Right lobe of liver (tissue), 6 donors: ENCODE measurements at places on chromosomes 1 and 21. TPM values are rescaled to one million over a fixed set of nuclear protein-coding genes. Genes with fewer than 3 reads are reported as not detected.

Gene CRYAA
- total RNA-seq = 0.81 TPM

DNA sequence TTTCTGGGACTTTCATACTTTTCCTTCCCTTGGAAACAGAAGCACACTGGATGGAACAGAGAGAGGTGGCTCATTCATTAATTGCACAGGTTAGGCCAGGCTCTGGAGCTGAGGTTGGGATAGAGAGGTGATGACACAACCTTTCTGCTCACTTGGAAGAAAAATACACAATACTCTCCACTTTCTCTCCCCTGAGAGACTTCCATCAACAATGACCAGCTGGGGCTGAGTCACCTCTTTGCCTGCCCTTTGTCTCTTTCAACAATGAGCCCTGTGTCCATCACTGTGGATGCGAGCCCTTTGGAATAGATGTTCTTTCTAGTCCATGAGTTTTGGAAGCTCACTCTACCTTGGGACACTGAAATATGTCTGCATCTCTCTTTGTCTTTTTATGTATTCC lies 43.1 kb downstream of the ATP2B4 start:
- no peak for DNase-seq

DNA sequence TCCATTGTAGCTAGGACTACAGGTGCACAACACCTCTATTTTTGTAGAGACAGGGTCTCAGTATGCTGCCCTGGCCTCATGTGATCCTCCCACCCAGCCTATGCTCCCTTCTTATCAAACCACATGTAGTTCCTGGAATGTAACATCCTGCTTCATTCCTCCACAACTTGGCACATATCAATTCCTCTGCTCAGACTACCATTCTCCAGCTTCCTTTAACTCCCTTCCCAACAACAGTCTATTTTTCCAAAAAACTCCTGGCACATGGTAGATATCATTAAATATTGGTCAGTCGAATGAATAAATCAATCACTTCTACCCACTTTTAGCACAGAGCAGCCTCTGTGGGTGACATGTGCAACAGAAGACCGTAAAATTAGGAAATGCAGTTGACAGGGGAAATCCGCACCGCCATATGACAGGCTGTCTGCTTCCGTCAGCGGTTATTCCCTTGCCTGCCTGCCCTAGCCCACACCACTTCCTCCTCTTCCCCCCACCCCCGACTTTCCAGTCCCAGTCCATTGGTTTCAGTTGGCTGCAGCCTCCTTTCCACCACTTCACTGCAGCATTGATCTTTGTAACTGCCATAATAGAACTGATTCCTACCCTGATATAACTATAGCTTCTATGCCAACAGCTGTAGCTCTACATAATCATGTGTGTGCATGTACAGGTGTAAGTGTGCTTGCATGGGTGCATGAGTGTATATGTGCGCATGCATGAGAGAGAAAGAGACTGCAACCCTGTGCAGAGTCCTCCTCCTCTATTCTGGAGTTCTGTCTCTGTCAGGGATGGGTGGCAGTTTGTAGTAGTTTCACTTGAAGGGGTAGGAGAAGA lies 6.8 kb upstream of the AKR1A1 start:
- DNase-seq = peak; percentile 76

DNA sequence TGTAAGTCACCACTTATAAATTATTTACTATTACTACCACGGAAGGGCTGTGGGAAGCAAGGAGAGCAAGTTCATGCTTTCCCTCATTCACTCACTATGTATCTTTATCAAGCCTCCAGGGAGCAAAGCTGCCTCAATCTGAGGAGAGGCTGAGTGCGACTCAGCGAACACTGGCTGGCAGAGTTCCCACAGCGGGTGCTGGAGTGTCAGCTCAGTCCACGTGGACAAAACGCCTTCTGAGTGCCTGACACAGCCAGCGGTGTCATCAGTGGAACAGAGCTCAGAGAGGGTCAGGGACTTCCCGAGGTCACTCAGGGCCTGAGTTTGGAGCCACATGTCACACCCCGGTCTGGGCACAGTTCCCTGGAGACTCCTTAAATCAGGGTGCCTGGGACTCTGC lies 16.9 kb downstream of the MATN1 start:
- DNase-seq = no peak

DNA sequence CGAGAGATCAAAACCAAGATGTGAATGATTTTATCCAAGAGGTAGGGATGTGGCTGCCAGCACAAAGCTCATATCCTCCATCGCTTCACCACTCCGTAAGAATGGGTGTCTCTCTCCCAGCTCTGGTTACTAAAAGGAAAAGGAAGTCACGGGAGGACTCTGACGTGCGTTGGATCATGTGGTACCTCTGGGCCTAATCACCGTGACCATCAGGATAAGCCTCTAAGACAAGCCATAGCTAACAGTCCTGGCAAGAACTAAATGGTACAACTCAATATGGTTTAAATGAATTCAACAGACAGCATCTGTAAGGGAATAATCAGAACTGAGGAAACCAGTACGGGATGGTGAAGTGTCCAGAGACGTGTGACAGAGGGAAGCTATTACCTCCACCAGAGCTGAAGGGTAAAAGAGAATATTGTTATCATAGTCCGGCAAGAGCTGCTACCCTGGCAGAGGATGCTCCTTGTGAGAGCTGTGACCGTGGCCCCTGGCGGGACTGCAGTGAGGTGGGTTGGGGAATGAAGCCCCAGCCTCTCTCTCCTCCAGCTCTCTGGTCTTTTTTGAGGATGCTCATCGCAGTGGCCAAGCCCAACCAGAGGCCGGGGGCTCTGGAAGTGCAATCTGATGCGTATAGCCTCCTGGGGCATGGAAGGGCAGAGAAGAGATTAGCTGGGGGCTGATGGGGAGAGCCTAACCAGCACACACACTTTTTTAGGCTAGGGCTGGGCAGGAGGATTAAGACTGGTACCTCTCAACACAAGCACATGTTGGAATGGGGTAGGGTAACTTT lies 54.2 kb downstream of the KIAA1614 start:
- DNase-seq = no peak

GRCh38 chr1:91092503-91092902 lies 70.7 kb upstream of the ZNF644 start:
- no peak for DNase-seq

DNA sequence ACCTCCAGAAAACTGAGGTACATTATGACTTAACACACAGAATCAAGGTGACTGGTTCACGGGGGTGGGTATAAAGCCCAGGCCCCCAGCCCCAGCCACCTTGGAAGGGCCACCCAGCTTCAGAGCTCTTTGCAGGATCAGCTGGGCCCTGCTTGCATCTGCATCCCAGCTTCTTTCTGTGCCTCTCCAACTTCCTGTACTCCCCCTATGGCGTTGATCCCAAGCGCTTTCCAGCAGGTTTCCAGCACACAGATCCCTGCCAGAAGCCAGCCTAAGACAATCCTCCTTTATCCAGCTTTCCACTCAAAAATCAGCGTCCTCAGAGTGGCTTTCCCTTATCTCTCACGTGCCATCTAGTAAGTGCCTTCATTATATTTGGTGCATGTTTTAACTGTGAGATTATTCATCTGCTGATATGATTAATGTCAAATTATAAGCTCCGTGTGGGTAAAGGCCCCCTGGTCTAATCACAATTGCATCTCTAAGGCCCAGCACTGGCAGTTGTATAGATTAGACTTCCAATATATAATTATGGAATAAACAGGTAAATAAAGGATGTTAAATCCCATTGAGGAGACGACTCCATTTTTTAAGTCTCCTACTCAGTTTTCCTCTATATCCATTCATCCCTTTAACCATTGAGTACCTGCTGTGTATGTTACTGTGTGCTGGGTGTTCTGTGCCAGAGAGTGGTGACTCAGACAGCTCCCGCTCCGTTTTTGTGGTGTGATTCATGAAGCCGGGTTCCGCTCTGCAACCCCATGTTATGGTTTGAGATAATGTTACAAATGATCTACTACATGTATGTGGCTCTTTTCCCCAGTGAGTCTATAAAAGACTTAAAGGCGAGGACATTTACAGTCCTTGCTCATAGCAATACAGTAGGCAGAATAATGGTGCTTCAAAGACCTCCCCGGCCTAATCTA lies 387.6 kb downstream of the PCP4 start:
- no peak for DNase-seq

- peak; percentile 84 for DNase-seq
These were observed 11.5 kb downstream of the RORC start for GRCh38 chr1:151819976-151820623.

- DNase-seq = peak; percentile 68
These were observed 843 bp downstream of the DIP2A start for GRCh38 chr21:46459356-46460112.

GRCh38 chr1:182109771-182110170 lies 48.3 kb upstream of the ZNF648 start:
- DNase-seq = no peak

GRCh38 chr1:226763905-226764264 lies 24.8 kb upstream of the ITPKB start:
- DNase-seq = no peak

- DNase-seq = peak; percentile 47
These were observed 392 bp upstream of the TAGLN2 start for GRCh38 chr1:159925719-159926078.

DNA sequence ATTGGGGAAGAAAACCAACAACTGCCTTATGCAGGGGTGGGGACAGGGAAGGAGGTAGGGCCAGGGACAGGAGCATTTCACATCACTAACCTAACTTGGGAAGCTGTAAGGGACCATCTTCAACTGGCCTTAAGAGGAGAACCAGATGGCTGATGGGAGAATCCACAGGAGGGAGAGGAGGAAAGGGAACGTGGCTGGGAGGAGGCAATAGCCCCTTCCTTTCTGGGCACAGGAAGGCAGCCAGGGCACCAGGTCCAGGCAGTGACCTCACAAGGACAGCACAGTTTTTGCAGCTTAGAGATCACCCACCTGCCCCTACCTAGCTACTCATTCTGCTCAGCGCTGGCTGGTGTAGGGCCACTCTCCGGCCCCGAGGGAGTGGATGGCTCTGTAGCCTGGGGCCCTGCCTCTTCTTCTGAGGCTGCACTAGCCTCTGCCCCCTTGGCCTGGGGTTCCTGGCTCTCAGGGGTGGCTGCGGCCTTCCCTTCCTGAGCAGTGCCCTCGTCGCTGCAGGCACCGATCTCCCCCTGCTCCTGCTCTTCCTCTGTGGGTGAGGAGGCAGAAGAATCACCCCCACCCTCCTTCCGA lies 1.7 kb downstream of the MARCKSL1 start:
- DNase-seq = no peak

GRCh38 chr1:7108251-7108650 lies 323.0 kb downstream of the CAMTA1 start:
- DNase-seq = no peak
